ENCODE measurements at places on chromosomes 6 and 20.

- no peak for DNase-seq
These were observed 162.4 kb downstream of the DST start for GRCh38 chr6:56480246-56480645.

DNA sequence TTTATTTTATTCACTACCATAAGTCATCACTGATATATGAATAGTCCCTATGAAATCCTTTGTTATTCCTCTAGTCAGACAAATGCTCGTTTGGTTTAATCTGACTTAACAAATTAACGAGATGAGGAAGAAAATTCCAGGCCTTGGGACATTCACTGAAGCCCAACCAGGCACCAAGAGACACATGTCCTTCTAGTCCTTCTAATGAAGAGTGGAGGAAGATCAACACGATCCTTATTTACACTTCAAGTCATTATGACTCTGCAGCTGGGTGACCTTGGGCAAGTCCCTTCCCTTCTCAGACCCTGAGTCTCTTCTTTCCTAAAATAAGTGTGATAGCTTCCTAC lies 117.5 kb downstream of the CEBPB start:
- DNase-seq, result no peak

DNA sequence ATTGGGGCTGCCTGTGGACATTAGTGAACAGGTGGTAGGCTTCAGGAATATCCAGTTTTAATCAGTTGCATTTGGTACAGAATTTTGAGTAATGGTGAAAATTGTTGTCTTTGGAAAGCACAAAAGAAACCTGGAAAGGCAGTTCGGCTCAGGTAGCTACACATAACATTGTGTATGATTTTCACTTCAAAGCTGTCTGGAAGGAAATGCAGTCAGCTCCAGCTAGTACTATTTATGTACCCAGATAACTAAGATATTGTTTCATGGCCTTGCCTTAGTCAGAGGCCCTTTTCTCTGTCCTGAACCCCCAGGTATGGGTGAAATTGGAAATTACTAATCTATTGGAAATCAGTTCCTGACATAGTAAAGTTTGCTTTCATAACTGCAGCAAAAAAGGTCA lies 195.6 kb upstream of the UST start:
- DNase-seq, result no peak

GRCh38 chr6:16619777-16620176 lies 141.5 kb downstream of the ATXN1 start:
- DNase-seq, result no peak

DNA sequence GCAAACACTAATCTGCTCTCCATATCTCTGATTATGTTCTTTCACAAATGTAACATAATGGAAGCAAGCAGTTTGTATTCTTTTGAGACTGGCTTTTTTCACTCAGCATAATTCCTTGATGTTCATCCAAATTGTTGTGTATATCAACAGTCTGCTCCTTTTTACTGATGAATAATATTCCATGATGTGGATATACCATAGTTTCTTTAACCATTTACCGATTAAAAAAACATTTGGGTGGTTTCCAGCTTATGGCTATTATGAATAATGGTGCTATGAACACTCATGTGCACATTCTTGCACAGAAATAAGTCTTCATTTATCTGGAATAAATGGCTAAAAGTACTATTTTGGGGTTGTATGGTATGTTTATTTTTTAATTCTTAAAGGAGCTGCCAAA lies 708.9 kb downstream of the RFPL4B start:
- DNase-seq, result no peak

DNA sequence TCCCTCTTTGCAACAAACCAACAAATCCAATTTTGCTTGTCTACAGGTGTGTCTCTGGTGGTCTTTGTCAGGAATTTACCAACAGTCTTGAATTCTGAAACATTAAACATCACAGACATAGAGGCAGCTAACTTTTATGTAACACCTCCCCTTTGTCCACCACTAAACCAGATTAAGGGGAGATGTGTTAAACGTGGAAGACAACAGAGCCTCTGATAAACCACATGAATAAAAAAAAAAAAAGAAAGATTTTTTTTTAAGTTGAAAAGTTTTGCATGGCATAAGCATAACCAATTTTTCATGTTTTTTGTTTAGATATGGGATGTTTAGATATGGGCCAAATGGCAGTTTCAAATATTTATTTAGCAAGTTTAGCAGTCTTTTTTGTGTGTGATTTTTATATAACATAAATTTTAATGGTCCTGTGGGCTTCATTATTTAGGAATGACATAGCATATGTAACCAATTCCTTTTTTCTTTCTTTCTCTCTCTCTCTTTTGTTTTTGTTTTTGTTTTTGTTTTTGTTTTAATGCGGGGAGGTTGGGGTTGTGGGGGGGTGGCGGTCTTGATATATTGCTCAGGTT lies 60.7 kb upstream of the BTN3A2 start:
- DNase-seq, result no peak

DNA sequence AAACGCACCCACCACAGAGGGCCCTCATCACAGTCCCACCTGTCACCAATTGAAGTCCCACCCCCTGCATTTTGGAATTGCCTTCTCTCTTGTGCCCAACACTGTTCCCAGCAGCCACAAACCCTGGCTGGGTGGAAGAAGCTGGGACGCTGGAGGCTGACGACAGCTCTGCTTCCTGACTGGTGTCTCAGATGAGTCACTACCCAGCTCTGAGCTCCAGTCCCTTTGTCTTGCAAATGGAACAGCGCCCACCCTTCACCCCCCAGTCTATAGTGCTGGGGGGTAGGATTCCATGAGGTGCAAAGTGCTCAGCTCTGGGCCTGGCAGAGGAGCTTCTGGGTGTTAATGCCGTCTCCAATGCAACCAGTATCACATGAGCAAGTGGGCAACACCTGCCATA lies 85.3 kb downstream of the DLGAP4 start:
- DNase-seq, result no peak

Measured in activated CD4-positive, alpha-beta T cell treated with anti-CD3 and anti-CD28 coated beads for 36 hours (primary cell).